ENCODE measurements at places on chromosomes 1 and 21.
A peak's percentile ranks its signal among the peaks of the same experiment; 100 is the strongest.

DNA sequence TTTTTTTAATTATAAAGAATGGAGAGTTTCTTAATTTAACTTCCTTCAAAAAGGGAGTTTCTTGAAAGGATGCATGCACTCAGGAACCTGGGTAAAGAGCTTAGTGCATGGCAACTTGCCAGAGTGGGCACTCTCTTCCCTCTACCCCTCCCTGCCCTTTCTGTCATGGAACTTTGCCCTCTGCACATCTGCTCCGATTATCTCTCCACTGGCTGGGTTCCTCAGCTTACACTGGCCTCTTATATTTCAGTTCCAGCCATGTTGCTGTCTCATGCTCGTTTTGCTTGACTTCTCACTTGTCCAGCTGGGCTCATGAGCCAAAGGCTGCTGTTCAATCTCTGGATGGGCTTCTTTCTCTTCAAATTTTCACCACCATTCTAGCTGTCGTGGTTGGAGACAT is 87.0 kb downstream of the NCAM2 start:
- DNase-seq, result no peak

DNA sequence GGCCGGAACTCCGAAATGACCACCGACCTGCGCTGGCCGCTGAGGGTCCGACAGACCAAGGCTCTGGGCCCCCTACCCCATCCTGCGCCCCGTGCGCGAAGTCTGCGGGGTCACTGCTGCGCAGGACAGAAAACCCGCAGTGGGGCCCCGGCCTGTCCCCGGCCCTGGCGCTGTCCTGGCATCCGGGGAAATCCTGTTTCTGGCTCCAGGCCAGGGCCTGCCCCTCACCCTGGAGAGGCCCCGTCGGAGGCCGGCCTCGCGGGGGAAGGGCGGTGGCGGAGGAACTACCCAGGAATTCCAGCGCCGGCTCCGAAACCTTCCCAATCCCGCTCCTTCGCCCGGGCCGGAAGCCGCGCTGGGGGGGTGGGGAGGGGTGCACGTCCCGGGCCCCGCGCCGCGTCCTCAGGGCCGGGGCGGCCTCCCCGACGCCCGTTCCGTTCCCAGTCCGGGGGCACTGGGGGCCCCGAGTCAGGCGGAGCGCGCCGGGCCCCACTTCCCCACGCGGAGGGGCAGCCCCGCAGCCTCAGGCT is 77.0 kb downstream of the MORN1 start:
- no peak for DNase-seq

DNA sequence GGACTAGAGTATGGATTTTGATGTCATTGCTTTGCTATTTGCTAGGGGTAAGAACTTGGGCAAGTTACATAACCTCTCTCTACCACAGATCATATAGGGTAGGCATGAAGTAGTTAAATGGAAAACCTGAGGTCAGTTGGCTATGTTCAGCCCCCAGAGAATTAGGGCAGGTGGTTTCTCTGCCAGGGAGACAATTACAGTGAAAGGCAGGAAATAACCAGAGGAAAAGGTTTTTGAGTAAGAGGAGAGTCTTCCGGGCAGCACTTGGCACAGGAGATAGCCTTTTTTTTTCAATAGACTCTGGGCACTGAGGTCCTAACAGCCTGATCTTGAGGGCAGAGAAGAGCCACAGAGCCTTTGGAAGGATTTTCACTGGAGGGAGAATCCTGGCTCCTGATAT is 16.7 kb upstream of the SERBP1 start:
- DNase-seq, result no peak

DNA sequence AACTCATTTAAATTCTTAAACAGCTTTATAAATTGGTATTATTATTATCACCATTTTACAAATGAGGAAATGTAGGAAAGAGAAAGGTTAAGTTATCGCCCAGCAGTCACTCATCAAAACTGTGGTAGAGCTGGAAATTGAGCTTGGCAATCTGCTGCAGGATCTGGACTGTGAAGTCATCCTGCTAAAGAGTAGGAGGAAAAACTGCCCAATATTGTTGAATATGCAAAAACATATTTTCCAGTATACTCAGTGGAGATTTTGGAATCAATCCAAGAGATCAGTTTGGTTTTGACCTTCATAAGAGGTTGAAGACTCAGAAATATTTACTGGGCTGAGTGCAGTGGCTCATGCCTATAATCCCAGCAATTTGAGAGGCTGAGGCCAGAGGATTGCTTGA is 16.9 kb upstream of the RC3H1 start:
- DNase-seq, result no peak

DNA sequence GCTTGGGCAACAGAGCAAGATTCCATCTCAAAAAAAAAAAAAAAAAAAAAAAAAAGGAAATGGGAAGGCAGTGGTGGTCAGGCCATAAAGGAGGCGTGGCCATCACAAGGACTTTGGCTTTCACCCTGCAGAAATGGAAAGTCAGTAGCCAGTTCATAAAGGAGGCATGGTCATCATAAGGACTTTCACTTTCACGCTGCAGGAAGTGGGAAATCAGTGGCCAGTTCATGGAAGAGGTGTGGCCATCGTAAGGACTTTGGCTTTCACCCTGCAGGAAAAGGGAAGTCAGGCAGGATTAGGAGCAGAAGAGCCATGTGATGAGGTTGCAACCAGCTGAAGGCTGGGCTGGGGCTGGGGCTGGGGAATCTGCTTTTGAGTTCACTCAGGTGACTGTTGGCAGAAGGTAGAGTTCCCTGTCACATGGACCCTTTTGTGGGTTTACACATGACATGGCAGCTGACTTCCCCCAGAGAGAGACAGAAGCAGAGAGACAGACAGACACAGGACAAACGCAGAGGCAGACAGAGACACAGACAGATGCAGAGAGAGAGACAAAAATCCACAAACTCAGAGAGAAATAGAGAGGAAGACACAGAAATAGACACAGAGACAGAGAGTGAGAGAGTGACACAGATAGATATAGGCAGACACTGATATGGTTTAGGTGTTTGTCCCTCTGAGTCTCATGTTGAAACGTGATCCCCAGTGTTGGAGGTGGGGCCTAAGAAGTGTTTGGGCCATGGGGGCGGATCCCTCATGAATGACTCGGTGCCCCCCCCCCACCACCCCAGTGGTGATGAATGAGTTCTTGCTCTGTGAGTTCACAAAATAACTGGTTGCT is 263.9 kb upstream of the KAZN start:
- no peak for DNase-seq

DNA sequence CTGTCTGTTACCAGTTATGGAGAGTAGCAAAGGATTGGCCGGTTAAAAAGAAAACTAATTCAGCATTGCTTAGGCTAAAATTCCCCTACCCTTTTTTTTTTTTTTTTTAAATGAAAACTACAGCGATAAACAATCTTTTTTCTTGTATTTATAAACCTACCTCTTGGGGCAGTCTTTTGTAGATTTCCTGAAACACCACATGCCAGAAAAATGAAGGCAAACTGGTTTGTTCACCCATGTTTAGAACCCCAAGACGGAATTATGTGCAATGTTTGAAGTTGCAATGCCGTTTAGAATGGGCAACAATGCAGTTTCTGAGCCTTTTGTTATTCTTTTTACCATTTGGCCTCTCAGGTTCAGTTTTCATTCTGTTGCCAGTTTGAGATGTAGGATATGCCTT is 59.1 kb downstream of the PRDM2 start:
- DNase-seq, result no peak

- DNase-seq, result no peak
These were observed 31.5 kb upstream of the GJA5 start for GRCh38 chr1:147791876-147792275.

- DNase-seq, result peak; percentile 18
These were observed 33.3 kb downstream of the LRP8 start for GRCh38 chr1:53294567-53294966.

DNA sequence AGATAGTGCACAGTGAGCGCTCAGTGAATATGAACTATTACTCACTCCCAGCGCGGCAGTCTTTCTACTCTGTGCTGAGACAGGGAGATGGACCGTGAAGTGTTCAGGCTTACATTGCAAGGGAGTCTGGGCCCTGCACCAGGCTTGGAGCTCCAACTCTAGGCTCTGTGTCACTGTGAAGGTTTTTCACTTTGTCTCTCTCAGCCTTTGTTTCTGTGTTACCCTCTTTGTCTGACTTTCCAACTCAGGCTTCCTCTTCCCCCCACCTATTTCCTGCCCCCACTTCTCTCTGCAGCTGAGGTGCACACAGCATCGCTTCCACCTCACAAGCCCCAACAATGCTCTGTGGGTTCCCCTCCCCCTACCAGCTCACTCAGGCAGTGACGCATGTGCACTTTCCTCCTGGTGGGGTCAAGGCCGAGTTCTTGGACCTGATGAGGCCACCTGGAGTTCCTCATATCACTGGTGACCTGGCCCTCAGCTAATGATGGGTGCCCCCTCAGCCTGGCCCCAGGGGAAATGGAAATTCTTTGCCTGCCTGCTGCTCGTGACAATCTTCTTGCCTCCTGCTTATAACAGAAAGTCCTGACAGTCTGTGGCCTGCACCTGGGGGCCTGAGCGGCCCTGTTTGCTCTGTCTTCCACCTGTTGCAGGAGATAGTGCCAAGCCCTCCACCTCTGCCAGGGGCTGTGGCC is 1.1 kb upstream of the LCK start:
- DNase-seq, result peak; percentile 89

DNA sequence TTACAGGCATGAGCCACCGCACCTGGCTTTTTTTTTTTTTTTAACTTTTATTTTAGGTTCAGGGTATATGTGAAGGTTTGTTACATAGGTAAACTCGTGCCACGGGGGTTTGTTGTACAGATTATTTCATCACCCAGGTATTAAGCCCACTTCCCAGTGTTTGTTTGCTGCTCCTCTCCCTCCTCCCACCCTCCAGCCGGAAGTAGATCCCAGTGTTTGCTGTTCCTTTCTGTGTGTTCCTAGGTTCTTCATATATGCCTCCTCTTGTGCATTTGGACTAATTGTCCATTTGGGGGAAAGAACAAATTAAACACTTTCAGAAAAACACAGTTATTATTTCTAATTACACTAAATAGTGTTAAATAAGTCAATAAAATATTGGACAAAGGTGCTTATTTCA is 1.1 kb upstream of the SLC2A7 start:
- DNase-seq, result no peak

GRCh38 chr1:19688041-19688842 is 23.6 kb downstream of the HTR6 start:
- DNase-seq, result peak; percentile 70

GRCh38 chr1:96559707-96560596 is 161.6 kb upstream of the PTBP2 start:
- DNase-seq, result no peak

DNA sequence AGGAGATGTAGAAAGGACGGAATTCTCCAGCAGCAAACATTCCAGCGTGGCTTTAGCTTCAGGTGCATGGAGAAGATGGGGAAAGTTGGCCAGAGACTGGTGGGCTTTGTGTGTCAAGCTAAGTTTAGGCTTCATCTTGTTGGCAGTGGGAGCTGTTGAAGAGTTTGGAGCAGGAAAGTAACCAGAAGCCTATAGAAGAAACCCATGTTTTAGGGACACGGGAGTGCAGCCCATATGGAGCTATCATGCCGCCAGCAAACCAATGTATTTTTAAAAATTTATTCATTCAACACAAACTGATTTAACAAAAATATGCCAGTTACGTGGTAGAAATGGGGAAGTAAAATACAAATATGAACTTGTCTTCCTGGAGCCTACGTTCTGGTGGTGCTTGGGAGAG is 53.7 kb downstream of the ACTL8 start:
- no peak for DNase-seq

DNA sequence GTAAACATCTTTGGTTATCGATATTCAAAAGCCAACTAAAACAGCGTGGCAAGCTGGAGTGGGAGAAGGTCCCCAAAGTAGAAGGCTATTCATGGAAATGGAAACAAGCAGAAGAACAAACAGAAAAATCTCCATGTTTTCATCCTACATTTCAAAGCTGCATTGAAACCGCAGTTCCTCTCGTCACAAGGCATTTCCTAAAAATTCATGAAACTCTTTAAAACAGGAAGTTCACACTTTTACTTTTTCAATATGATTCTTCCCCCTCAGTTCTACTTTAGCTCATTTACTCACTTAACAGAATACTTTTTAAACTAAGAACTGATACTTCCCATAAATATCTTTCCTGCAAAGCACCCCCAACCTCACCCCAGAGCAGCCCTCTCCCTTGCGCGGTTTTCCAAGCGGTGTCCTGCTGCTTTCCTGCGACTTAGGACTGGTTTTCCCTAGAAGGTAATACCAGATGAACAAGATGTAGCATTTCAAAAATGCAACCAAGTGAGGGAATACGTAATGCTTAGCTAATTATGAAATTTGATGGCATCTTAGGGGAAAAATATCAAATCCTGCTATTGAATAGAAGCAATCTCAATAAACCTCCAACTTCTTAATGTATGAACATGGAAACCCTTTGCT is 228.3 kb upstream of the PKN2 start:
- DNase-seq, result no peak

DNA sequence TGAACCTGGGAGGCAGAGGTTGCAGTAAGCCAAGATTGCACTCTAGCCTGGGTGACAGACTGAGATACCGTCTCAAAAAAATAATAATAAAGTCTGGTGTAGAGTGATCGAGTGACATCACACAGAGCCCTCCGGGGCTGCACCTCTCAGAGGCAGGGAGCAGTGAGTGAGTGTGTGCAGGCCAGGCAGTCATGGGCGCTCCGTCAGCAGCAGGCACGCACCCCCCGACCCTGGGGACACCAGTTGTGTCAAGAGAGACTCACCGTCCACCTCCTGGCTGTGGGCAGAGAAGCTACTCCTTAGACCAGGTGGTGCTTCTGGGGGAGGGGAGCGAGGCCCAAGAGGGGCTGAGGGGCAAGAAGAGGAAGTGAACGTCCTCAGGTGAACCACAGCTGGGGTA is 91.8 kb downstream of the SIK1 start:
- no peak for DNase-seq

DNA sequence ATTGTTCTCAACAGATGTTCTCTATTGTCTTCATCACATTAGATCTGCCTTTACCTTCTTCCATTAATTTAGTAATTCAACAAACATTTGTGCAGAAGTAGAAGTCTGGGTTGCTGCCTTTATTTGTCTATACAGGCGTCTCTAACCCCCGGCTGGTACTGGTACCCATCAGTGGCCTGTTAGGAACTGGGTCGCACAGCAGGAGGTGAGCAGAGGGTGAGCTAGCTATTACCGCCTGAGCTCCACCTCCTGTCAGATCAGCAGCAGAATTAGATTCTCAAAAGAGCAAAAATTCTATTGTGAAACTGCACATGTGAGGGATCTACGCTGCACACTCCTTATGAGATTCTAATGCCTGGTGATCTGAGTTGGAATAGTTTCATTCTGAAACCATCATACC is 12.9 kb upstream of the EDEM3 start:
- no peak for DNase-seq
